Right renal pelvis (tissue), 4 donors: ENCODE measurements at places on chromosomes 2 and 18. TPM values are rescaled to one million over a fixed set of nuclear protein-coding genes. Genes with fewer than 3 reads are reported as not detected.

- no peak for DNase-seq
These were observed 21.8 kb upstream of the RPIA start for GRCh38 chr2:88669482-88670214.

- no peak for DNase-seq
These were observed 23.4 kb upstream of the C1D start for GRCh38 chr2:68086166-68086565.

DNA sequence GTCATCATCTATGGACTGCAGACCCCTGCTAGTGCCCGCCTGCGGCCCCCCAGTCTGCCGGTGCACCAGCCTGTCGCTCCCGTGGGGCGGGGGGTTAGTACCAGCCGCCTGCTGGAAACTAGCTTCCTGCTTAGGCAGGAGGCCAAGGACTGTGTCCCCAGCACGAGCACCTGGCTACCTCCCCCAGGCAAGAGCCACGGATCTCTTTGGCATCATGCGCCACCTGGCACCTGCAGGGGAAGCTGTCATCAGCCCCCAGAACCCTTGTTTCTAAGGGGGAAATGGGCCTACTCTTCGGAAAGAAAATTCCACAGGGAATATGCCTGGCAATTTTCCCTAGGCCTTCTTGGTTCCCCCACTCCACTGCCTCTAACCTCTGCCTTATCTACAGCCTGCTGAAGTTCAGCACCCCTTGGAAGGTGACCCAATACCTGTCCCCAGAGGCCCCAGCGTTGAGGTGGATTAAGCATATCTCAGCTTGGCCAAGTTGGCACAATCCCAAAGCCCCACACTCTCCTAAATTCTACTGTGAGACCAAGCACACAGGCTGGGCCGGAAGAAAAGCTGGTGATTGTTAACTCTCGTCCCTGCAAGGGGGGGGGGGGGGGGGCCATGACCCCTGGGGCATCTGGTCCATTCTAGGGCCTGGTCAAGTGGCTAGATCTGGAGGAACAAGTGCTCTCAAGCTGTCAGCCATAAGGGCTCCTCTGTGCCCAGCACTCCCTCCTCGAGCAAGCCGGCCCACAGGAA lies 62.0 kb upstream of the POMC start:
- no peak for DNase-seq

DNA sequence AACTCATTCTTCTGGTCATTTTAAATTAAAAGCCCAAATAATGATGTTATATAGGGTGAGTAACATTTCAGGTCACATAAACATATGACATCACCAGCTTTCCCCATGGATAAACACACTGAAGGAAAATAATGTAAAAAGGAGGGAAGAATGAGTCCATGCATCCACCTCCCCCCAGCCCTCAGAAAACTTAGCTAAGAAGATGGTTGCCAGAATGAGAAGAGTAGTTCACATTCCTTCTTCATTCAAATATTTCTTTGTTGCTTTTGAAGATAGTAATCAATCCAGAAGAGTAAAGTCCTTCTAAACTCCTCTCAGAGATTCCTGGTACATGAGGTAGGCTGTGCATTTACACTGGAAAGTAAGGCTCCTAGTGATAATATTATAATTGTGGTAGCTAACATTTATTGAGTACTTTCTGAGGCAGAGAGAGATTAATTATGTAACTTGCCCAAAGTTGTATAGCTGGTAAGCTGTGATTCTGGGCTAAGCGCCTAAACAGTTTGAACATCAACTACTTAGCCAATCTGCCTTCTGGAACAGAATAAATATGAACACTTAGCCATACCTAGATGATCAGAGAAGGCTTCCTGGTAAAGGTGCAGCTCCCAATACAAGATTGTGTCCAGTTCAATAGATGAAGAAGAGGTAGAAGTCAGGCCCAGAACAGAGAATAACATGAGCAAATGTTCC lies 256.7 kb upstream of the FN1 start:
- no peak for DNase-seq

- DNase-seq = no peak
These were observed 443.5 kb downstream of the XIRP2 start for GRCh38 chr2:167331636-167332232.

DNA sequence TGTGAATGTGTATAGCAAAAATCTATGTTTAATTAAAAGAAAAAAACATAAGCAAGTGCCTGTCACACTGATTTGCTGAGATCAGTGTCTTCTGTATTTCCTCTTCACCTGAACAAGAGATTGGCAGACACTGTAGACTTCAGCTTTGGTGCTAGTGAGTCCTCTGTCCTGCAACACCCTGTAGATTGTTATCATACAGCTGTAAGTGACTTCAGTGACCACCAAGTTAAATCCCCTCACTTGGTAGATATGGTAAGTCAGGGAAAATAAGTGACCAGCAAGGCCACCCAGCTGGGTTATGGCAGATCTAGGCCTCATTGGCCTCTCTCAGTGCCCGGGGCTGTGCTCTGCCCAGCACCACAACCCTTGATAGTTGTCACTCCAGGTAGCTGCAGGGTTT lies 119.7 kb upstream of the EML6 start:
- DNase-seq = no peak

DNA sequence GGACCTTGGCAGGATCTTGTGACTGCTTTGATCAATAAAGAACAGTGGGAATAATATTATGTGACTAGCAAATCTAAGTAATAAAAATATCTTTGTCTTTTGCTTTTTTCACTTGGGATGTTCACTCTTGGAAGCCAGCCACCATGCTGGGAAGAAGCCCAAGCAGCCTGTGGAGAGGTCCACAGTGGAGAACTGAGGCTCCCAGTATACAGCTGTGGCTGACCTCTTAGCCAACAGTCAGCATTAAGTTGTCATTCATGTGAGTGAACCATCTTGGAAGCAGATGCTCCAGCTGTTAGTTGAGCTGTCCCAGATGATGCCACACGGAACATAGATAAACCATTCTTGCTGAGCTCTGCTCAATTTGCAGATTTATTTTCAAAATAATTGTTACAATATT lies 160.0 kb downstream of the OSR1 start:
- DNase-seq = no peak

GRCh38 chr2:239677453-239678185 lies 276.8 kb upstream of the HDAC4 start:
- no peak for DNase-seq

- no peak for DNase-seq
These were observed 81.5 kb upstream of the LDLRAD4 start for GRCh38 chr18:13136904-13137669.

- DNase-seq = no peak
These were observed 33.4 kb upstream of the MGAT5 start for GRCh38 chr2:134220344-134220974.

DNA sequence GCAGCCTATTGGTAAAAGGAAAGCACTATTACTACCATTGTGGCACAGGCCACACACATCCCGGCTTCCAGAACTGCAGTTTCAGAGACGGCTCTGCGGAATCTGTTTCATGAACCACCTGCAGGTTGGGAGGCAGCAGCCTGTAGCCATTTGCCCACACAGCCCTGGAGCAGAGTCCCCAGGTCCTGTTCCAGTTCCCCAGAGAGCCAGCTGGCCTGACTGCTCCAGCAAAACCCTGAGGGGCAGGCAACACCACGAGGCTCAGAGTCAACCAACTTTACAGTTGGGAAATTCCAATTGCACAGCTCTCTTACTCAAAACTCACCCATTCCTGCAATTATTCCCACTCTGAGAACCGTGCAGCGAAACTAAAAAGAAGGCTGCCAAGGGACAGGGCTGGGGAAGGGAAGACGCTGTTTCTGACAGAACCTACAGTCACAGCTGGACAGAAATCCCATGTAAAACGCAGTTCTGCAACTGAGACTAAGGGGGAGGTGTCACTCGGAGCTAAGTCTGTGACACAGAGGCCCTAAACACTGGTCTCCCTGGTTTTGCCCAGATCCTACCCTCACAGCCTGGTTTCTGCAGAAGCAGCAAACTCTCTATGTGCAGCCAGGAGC lies 219.4 kb downstream of the TMEM163 start:
- no peak for DNase-seq

- DNase-seq = no peak
These were observed 113.0 kb downstream of the RND3 start for GRCh38 chr2:150374492-150374891.

GRCh38 chr2:47088371-47089082 lies 66.6 kb downstream of the STPG4 start:
- DNase-seq = no peak

GRCh38 chr18:76306685-76307292 lies 188.3 kb downstream of the ZNF516 start:
- DNase-seq = no peak

DNA sequence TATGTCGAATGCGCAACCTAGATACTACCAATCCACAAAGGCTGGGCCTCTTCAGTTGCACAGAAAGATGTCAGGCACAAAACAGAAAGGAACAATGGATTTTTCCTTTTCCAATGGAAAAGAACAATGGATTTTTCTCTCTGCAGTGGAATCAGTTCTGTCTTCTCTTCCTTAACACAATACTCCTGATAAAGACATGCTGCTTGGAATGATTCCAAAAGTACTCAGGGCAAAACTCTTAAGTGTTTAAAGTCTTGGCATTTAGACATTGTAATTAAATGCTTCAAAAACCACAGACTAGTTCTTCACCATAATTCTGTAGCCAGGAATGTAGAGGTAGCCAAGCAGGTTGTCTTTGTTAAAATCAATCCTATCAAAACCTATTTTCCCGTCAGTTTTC lies 46.7 kb upstream of the FLACC1 start:
- no peak for DNase-seq

GRCh38 chr18:63320975-63321265 lies 1.4 kb upstream of the BCL2 start:
- no peak for DNase-seq

- no peak for DNase-seq
These were observed 7.5 kb upstream of the TUBA4A start for GRCh38 chr2:219261024-219261855.

The MAL gene
- polyA plus RNA-seq = 402 TPM

The ROCK2 gene
- 37.6 TPM for polyA plus RNA-seq

The IL1R2 gene
- polyA plus RNA-seq = 0.34 TPM

The FAM124B gene
- polyA plus RNA-seq = 2.8 TPM

The ACVR2A gene
- polyA plus RNA-seq = 28.1 TPM

The NDC80 gene
- 23.5 TPM for polyA plus RNA-seq

The CCL20 gene
- not detected for polyA plus RNA-seq

The FER1L5 gene
- 1.0 TPM for polyA plus RNA-seq

The HRH4 gene
- 0.09 TPM for polyA plus RNA-seq

The CPLX4 gene
- 0.08 TPM for polyA plus RNA-seq
